ENCODE measurements at places on chromosomes 11 and 22.

- DNase-seq = no peak
These were observed 812.2 kb downstream of the BRD1 start for GRCh38 chr22:49015459-49015858.

DNA sequence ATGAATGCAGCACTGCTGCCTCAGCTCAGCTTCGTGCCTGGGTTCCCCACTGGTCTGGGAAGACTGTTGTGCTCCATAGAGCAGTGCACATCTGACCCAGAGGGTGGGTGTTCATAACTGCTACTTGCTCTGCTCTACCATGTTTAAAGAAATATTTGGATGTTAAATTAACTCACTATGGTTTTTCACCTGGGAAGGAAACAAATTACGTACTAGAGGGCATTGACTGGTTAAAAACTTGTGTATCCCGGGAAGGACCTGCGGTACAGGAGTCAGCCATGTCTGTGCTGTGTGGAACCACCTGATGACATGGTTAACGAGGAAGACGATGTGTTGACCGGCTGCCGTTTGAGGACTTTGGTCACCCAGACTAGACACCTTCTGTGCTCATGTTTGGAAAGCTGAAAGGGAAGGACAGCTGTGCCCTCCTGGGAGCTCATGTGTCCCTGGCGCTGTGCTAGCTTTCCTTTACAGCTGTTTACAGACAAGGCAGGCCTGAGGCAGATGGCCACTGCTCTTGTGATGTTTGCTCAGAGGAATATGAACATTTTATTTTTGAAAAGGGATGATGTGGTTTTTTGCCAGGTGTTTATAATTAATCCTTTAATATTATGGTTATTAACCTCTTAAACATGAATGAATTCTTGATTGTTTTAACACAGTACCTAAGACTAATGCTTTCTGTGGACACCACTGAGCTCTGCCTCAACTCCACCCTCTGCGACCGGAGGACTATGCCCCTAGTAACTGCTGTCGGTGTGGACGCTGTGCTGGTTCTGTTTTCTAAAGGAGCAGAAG lies 14.3 kb upstream of the AIFM3 start:
- no peak for DNase-seq

GRCh38 chr22:25051073-25051472 lies 98.6 kb downstream of the KIAA1671 start:
- DNase-seq = no peak

DNA sequence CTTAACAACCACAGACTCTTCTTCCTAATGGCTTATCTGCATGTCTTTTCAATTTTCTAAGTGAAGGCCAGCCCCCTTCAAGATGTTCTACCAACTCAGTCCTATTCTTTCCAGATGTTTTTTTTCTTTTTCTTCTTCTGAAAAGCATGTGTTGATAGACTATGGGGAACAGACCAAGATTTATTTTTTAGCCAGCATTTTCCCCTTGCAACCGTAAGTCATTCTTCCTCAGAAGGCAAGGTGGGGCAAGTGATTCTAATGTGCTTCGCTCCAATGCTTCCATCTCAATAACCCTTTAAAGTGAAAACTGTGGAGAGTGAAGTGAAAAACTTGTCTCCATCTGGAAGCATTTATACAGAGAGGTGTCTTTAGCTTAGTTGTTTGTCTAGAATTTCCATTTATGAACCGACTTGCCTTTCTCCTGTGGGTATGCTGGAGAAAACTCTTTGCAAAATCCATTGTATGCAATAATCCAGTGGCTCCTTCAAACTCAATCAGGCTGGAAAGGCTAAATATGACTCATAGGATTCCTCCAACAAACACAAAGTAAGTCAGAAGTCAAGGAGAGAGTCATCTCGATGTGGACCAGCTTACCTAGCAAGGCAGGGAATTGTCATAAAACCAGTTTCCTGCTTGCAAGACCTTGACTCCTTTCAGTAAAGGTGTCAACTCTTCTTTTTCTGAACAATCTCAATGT lies 83.7 kb downstream of the MAML2 start:
- no peak for DNase-seq

DNA sequence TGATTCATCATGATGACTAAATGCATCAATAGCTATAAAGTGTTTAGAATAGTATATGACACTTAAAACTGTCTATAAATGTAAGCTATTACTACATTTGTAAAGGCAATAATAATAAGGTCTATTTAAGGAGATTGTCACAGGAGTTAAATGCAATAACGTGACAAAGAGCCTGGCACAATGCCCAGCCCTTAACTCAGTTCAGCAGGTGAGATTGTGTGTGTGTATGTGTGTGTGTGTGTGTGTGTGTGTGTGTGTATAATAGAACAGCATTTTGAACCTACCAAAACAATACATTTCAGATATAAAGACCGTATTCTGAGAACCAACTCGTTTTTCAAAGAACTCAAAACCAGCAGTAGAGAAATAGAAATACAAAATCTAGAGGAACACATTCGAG lies 177.5 kb downstream of the MYO18B start:
- no peak for DNase-seq

DNA sequence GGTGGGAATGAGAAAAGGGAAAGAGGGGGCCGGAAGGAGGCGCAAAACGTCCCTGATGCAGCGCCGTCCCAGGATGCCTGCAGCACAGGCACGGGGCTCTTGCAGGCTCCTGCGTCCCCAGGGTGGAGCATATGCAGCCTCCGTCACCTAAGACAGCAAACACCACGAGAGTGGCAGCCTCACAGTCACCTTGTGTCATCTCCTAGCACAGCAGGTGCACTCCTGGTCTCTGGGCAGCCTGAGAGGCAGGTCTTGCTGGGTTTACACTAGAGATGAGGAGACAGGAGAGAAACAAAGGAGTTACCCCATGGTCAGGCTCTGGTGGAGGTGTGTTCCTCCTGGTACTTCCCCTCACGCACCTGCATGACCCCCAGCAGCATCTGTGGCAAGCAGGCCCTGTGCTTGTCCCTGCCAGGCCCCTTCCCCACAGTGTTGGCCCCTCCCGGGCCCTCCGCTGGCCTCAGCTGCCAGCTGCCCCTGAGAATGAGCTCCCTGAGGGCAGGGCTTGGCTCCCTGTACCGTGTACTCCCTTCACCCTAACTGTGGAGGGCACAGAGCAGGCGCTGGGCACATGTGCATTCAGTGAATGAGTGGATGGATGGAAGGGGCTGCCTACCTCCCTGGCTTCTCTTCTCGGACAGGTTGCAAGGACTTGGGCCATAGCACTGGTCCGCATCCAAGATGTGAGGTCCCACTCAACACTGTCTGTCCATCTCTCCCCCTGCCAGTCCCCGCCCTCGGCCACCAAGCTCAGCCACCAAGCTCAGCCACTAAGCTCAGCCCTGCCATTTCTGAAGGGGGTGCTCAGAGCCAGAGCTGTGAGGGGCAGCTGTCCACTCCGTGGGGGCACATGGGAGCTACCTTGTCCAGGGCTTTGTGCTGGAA lies 988.6 kb downstream of the BRD1 start:
- no peak for DNase-seq

DNA sequence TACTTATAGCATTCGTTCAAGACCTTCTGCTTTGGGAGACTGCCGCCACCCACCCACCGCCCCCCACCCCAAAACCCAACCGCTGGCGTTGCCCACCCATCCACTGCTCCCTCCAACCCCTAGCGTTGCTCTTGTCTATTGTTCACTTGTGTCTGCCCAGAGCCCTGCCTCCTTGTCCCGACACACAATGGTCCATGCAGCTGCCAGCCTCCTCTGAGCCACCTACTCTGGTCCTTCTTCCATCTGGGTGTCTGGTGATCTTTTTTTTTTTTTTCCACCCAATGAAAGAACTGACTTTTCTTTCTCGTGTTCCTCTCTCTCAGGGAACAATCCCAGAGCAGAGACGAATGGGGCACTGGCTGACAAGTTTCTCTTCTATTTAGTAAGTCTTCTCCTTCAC lies 256.0 kb upstream of the SESN3 start:
- DNase-seq = peak; percentile 5

GRCh38 chr22:48536541-48537342 lies 1290.9 kb downstream of the BRD1 start:
- DNase-seq = peak; percentile 44

DNA sequence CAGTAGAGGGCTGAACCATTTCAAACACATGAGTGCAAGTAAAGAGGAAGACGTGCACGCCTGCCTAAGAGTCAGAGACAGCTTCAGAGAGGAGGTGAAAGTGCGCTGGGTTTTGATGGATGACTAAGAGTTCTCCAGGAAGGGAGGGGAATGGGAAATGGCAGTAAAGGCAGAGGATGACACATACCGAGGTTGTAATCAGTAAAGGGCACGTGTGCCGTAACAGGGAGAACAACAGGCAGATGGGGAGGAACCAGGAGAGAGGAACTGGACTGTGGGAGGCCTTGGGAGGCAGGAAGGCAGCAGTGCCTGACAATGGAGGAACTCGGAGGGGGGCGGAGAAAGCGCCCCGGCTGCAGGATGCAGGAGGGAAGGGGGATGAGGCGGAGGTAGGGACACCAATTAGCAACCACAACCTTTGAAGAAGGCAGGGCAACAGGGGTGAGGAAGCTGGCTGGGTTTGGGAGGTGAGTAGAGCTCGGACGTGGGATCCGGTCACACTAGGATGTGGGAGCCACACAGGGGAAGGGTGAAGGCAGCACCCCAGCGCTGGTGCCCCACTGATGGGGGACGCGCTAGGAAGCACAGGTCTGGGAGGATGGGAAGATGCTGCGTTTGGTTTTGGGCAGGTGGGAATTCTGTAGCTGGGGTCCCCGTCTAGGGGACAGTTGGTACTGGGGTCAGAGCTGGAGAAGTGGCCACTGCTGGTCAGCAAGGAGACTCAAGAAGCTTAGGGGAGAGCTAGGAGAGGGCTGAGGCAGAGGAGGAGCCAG lies 67.4 kb downstream of the SCUBE1 start:
- no peak for DNase-seq

GRCh38 chr11:574632-575312 lies 1.5 kb upstream of the PHRF1 start:
- no peak for DNase-seq

- no peak for DNase-seq
These were observed 413.6 kb downstream of the OPCML start for GRCh38 chr11:133118563-133119268.

- no peak for DNase-seq
These were observed 30.0 kb downstream of the FLRT1 start for GRCh38 chr11:64065712-64066111.

- no peak for DNase-seq
These were observed 18.2 kb upstream of the OR10W1 start for GRCh38 chr11:58286249-58286648.

DNA sequence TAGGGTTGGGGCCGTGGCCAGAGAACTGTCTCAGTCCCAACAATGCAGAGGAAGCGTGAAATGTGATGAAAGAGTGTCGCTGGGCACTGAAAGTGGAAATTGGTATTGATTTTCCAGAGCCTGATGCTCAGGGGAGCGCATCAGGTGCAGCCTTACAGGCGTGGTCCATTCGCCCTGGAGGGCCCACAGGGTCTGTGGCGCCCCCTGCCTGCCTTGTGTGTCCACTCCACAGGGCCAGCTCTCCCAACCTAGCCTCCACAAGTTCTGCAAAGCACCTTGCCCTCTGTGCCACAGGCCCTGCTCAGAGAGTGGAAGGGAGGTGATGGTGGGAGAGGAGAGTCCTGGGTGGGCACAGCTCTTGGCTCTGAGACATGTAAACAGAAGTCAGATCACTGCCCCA lies 54.9 kb upstream of the LMO1 start:
- no peak for DNase-seq

GRCh38 chr11:125055107-125055715 lies 7.9 kb upstream of the SLC37A2 start:
- DNase-seq = no peak

GRCh38 chr22:37692627-37693285 lies 4.1 kb upstream of the TRIOBP start:
- DNase-seq = no peak

DNA sequence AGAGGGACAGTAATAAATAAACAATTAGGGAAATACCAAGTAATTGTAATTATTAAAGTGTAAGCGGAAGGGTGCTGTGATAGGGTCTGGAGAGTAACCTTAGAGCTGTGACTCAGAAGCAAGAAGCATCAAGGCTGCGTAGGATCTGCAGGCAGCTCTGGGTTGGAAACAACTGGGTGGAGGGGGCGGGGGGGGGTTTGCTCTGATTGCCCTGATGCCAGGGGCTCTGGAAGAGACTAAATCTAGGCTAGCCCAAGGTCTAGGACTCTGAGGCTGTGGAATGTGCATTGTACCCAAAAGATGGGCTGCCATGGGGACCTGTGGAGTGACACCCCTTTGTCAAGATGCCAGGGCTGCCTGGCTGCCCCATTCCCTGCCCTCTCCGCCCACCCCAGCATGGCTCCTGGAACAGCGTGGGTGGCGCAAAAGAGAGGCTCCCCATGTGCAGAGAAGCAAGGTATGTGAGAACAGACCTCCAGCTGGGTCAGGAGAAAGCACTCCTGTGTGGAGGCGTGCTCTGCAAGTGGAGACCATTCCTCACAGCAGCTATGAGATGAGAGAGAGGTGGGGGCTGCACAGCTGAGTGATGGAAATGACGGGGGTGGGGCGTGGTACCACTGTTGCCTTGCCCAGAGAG lies 101.1 kb upstream of the CRYBB3 start:
- DNase-seq = no peak

GRCh38 chr11:126317432-126317755 lies 13.5 kb downstream of the DCPS start:
- DNase-seq = no peak

GRCh38 chr22:24376586-24376985 lies 50.8 kb upstream of the ADORA2A start:
- no peak for DNase-seq

DNA sequence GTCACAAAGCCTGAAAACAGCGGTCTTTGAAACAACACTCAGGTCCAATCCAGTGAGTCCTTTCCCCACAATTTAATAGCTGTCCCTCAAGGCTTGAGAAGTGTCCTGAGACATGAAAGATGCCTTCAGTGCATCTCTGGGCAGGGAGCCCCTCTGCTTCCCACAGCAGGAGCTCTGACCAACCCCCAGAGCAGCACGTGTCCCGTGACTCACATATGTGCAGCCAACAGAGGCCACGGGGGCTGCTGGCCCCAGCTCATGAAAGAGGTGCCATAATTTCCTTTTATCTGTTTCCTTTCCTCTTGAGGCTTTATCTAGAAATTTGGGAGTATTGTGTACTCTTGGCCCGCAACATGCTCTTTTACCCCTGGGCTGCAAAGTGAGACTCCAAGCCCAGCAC lies 33.2 kb upstream of the LMO1 start:
- DNase-seq = no peak

DNA sequence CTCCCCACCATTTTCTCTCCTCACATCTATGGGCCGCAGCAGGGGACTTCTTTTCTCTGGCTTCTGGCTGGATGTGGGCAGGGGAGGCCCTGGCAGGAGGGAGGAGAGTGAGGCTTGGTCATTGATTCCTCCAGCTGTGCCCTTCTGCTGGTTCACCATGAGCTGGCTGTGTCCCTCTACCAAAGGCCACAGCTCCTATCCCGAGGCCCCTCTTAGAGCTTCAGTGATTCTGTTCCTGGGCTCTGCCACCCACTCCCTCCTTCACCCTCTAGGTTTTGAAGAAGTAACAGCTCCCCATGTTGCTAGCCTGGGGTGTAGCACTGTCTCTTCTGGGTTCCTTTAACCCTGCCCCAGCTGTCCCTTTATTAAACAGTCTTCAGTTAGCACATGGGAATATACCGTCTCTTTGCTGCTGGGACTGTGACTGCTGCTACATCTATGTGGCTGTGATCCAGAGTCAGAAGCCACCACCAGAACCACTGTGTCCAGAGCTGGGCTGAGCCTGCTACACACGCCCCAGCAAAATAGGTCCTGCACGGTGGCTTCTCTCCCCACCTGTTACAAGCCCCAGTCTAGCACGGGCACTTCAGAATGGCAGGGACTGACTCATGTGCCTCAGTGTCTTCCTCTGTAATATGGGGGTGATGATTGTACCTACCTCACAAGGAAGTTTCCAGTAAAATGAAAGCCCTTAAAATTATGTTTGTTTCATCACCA lies 578 bp upstream of the PARVG start:
- no peak for DNase-seq

- DNase-seq = no peak
These were observed 20.7 kb upstream of the PICK1 start for GRCh38 chr22:38036392-38037062.
